ENCODE measurements at places on chromosomes 1 and 21. TPM values are rescaled to one million over a fixed set of nuclear protein-coding genes. Genes with fewer than 3 reads are reported as not detected.
A peak's percentile ranks its signal among the peaks of the same experiment; 100 is the strongest.

- no peak for DNase-seq
Observed at GRCh38 chr1:83927701-83928100, 71.2 kb downstream of the TTLL7 start.

GRCh38 chr21:46048926-46049889 is 48.7 kb upstream of the COL6A2 start:
- peak; percentile 44 for DNase-seq

DNA sequence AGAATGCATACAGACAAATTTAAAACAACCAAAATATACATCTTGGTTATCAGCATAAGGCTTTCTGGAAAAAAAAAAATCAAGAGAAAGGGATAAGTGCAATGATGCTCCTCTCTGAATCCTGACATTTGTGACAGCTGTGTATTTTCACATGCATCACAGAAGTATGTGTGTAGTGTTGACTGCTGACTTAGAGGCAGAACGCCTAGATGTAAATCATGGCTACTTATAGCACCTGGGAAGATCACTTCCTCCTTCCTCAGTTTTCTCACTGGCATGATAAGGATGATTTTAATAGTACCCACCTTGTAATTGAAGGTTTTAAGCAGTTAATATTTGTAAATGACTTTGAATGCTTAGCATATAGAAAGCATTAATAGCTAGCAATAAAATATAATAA is 112.5 kb downstream of the MRPL39 start:
- DNase-seq, result no peak

DNA sequence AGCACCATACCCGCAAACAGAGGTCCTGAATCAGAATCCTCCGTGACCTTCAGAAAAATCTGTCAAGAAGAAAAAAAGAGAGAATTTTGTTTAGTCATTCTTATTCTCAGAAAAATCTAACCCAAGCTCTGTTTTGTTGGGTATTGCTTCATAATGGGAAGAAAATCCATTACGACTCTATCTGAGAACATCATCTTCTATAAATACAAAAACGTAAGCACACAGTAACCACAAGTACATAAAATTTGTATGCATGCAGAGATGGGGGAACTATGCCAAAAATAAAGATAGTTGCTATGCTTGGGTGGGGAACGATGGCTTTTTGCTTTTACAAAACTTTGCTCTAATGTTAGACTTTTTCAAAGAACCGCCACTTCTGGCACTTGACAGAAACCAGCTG is 84.2 kb downstream of the ABCA4 start:
- no peak for DNase-seq

- no peak for DNase-seq
Observed at GRCh38 chr1:157878059-157878458, 36.5 kb upstream of the CD5L start.

DNA sequence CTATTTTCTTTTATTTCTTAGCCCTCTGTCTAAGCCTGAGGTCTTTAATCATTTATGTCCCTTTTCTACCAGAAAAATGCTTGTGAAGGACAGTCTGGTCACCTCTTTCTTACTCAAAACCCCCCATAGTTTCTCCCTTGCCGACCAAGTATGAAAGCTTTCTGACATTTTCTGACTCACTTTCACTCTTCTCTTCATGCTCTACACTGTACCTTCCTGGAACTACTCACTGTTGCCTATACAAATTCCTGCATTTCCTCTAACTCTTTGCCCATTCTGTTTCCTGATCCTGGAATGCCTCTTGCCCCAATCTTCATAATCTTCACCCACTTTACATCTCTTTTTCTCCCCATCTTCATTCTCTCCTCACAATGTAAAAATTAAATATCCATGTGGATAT is 380.0 kb downstream of the HHIPL2 start:
- DNase-seq, result no peak

GRCh38 chr1:10236405-10237156 is 26.2 kb downstream of the KIF1B start:
- no peak for DNase-seq

GRCh38 chr1:97186381-97186780 is 464.8 kb downstream of the PTBP2 start:
- no peak for DNase-seq

GRCh38 chr1:174939775-174940545 is 59.8 kb upstream of the CACYBP start:
- no peak for DNase-seq

GRCh38 chr1:68049941-68050878 is at the start of gene DIRAS3:
TSS of gene DIRAS3 (minus strand) at chr1:68050627. CDS start at chr1:68047297, 3,330 bp downstream.
- peak; percentile 34 for DNase-seq

DNA sequence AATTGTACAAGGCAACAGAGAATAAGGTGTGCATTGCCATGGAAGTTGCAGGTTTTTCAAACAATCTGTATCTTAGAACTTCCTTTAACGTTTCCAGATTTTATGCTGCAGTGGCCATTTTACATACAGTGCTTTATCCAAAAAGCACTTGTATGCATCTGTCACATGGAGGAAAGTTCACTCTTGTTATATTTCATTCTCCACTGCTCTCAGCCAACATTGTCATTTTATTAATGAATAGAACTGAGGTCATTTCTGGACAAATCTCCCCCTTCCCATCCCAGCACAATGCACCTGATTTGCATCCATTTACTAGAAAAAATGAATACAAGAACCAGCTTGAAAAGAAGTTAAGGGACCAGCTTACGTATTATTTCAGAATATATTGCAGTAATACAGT is 342.0 kb downstream of the USP25 start:
- DNase-seq, result no peak

- DNase-seq, result no peak
Observed at GRCh38 chr1:73500154-73500553, 697.8 kb downstream of the LRRIQ3 start.

GRCh38 chr21:29827236-29827635 is 112.6 kb downstream of the GRIK1 start:
- no peak for DNase-seq

- DNase-seq, result no peak
Observed at GRCh38 chr1:234840843-234841242, 230.9 kb upstream of the IRF2BP2 start.

- DNase-seq, result no peak
Observed at GRCh38 chr1:115275216-115275615, 62.8 kb downstream of the NGF start.

GRCh38 chr1:9413877-9414213 is 121.2 kb downstream of the SPSB1 start:
- no peak for DNase-seq

GRCh38 chr21:44926331-44927101 is 5.8 kb upstream of the ITGB2 start:
- DNase-seq, result no peak

DNA sequence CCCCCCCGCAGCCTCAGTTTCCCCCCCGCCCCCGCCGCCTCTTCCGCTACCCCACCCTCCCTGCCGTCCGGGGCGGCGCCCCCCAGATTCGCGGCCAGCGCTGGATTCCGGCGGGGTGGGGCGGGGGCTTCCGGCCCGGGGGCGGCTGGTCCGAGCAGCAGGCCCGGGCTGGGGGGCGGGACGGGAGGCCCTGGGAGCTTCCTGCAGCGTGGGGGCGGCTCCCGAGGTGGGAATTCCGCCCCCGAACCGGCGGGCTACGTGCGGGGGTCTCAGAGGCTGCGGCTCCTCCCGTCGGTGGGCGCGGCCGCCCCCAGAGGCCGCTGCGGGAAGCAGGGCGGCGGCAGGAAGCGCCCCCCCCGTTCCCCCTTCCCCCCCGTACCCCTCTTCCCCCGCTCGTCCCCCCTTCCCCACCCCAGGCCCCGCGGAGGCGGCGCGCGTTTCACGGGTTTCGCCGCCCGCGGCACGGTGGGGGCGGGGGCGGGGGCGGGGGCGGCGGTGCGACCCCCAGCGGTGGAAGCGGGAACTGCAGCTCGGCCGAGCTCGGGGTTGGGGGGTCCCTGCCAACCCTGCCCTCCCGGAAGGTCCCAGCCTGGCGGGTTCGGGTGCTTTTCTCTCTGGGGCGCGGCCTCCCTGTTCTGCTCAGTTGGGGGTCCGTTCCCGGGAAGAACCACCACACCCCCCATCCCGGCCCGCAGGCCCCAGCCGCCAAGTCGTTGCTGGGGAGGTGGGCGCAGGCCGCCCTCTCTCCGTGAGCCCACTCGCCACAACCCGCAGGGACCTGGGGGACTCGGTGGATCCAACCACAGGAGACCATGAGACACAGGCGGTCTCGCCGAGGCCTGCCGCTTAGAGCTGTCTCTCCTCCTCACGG is 76.3 kb downstream of the MORN1 start:
- DNase-seq, result no peak

- no peak for DNase-seq
Observed at GRCh38 chr1:156081180-156081916, 917 bp downstream of the MEX3A start.

- DNase-seq, result no peak
Observed at GRCh38 chr1:178727014-178727895, 2.2 kb downstream of the RALGPS2 start.

DNA sequence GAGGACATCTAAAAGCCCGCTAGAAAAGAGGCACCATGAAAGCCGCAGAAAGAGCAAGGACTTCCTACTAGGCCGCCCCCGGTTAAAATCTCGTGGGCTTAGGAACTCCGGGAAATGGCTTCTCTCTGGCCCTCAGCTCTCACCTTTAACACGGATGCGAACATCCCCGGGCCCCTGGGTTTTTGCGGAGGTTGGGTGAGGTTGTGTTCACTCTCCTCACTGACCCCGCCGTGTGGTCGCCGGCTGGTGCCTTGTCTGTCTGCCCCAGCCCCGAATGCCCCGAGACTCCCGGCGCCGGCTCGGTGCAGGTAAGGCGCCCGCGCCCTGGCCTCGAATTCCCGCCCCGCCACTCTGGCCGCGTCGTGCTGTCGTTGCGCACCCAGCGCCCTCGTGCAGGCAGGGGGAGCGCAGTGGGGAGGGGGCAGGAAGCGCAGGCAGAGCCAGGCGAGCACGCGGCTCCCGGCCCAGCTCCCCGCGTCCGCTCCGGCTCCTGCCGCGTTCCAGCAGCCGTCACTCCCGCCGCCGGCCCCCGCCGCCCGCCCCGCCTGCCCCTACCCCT is at the start of gene SHISAL2A:
Gene SHISAL2A (plus strand): TSS at position 437 of the 559 bp plus-strand sequence. CDS start 326 bp downstream, outside the sequence.
- no peak for DNase-seq

- DNase-seq, result no peak
Observed at GRCh38 chr1:3929126-3929525, 29.1 kb upstream of the C1orf174 start.

DNA sequence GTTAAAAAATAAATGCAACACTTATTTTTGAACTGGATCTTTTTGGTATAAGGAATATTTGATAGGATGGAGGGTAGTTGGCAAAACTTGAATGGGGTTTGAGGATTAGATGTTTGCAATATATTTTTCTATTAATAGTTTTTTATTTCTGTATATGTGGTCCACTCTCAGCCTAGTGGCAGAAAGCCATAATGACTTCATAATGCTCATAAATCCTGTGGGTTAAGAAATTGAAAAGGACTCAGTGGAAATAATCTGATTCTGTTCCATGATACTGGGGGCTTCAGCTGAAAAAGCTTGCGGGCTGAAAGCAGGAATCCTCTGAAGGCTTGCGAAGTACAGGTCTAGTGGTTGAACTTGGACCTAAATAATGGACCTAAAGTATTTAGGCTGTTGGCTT is 1028.6 kb upstream of the PRMT6 start:
- DNase-seq, result no peak

GRCh38 chr1:206094024-206094423 is 23.2 kb downstream of the AVPR1B start:
- no peak for DNase-seq

- no peak for DNase-seq
Observed at GRCh38 chr1:14757286-14757625, 158.8 kb downstream of the KAZN start.

DNA sequence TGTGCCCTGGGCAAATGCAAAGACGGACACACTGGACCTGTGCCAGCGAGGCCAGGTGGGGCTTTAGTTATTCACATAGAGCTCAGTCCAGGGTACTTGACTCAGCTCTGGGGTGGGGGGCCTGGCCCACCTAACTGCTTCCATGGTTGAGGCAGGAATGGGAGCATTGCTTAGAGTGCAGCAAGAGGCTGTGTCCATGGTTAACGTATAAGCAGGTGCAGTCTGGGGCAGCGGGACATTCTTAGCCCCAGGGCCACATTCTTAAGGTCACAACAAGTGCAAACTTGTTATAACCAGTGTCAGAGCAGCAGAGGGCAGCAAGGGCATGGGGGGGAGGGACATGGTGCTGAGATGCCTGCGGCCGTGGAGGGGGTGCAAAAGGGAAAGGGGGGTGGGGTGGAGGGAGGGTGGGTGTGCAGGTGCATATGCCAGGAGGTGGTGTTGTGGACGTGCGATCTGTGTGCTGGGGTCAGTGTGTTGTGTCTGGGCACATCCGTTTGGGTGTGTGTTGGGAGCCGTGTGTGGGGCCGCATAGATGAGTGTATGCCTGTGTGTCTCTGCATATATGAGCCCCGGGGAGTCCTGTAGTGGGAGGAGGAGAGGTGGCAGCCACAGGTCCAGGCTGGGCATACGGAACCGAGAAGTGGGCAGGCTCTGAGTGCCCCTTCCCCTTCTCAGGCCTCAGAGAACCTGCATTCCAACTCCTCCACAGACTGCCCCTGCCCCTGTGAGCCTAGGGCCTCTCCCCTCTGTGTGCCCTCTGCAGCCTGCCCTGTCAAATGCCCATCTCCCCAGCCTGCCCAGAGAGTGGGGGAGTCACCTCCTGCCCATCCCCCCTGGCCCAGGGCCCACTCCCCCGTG is 8.4 kb downstream of the KCNJ10 start:
- no peak for DNase-seq

DNA sequence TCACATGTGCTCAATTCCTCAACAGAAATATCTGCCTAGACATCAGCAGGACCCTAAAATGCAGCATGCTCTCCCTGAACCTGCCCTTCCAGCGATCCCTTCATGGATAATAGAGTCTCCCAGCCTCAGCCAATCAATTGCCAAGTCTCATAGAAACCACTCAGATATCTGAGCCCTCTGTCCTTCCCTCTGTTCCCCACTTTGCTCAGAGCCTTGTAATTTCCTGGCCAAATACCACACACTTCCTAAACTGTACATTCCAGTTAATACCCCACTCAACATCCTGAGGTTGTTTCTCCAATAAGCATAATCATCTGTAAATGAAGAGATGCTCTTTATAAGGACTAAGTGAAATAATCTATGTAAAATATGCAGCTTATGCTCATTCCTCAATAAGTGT is 59.3 kb upstream of the PTGFRN start:
- no peak for DNase-seq

DNA sequence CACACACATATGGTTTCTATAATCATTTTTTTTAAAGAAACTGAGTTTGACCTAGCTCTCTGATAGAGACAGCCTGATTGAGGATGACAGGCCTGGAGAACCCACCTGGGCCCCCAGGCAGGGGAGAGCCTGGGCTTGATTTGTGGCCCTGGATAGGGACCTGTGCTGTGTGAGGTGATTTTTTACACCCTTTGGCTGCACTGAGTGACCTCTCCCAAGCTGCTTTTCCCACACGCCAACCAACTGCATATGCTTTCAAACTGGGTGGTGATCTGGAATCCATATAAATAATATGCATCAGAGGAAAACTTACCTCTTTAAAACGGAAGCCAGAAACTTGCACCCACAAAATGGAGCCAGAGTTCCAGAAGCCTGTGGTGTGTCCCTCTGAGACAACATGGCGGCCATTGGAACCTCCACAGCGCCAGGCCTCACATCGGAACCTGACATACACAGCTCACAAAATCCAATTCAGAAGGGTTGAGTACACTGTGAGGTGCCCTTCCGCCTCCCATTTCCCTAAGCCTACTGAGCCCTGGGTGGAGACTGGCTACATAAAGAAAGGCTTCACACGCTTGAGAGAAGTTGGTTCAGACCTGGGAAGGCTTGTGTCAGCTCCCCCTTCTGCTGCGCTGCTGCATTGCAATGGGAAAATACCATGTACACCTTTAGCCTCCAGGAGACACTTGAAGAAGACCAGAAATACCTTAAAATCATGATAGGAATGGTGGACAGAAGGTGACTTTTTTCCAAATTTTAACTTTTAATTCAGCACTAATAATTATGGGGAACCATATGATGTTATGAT is 160.7 kb downstream of the HHIPL2 start:
- no peak for DNase-seq

Gene RIPPLY3
- not detected for total RNA-seq

Gene OR2L2
- total RNA-seq, result not detected

Gene DNASE2B
- not detected for total RNA-seq

Gene SLC19A1
- 14.5 TPM for total RNA-seq

All from omental fat pad (tissue), 4 donors.